A172 (cell line): ENCODE measurements at places on chromosomes 5 and 9.

GRCh38 chr5:180083529-180084060 lies 12.0 kb upstream of the RNF130 start:
- no peak for DNase-seq

DNA sequence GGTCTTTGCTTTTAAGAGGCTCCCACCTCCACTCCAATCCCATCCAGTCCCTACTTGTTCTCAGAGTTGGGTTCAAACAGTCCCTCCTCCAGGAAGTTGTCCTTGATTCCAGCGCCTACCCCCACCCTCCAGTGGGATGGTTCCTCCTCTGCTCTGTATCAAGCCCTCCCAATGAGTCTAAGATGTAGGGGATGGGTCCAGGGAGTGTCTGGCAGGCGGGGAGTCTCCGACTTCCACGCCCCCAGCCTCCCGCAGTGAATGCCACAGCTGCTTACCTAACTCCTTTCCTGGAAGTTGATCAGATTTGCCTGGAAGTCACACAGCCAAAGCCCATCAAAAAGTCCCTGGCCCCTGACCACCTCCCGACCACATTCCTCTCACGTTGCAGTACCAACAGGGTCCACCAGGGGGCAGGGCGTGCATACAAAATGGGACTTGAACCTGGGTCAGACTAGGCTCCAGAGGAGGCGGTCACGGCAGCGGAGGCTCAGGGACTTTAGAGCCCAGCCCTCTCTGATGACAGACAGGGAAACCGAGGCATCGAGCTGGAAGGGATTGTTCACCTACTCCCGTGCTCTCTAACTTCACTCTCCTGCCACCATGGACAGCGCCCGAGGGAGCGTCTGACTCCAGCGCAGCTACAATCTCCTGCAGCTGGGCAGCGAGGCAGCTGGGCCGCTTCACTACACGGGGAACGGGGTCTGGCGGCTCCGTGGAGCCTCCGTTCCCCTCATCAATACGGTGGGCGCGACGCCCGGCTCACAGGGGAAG lies 25.0 kb upstream of the TDRD7 start:
- DNase-seq = peak; percentile 45

GRCh38 chr5:120072068-120072761 lies 391.9 kb upstream of the PRR16 start:
- no peak for DNase-seq

DNA sequence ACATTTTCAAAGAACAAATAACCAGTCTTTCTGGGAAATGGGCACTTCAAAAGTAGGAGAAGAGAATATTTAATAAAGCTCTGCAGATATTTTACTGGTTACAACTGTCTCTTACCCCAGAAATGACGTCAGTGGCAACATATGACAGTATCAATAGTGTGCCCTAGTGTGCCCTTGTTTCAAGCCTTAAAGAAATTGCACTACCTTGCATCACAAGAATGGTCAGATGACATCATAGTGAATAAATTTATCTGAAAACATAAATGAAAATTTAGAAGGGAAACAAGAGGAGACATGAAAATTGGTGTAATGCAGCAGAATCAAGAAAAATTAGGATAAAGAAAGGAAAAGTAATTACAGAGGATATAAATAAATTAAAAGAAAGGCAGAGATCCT lies 176.7 kb downstream of the GNAQ start:
- no peak for DNase-seq

DNA sequence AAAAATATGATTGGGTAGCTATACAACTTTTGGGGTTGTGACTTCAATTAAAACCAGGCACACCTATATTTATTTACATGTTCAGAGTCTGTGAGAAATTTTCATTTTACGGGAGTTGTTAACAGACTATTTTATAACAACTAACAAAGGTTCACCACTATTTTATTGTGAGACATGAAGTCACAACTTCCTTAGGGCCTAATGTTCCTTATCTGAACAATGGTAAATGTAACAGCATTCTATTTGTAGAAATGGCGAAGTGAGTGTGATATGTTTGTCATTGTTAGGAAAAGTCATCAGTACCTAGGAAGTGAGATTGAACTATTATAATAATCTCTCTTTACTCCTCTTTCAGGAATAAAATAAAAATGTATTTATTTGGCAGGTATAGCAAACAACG lies 67.4 kb downstream of the CSNK1G3 start:
- DNase-seq = no peak

DNA sequence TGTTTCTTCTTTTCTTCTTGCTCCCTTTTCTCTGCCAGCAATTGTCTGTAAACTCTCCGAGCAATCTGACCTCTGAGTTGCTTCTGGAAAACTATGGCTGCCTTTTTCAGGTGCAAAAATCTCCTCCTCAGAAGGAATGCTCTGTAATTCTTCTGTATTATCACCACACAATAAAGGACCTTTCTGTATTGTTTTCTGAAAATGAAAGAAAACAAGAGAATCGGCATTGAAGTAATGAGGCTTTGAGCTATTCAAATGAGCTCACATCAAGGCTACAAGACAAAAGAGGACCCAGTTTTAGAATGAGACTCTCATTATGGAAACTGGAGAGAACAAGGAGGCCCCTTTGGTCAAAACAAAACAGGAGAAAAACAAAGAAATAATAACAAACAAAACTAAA lies 86.2 kb upstream of the RETREG1 start:
- no peak for DNase-seq

DNA sequence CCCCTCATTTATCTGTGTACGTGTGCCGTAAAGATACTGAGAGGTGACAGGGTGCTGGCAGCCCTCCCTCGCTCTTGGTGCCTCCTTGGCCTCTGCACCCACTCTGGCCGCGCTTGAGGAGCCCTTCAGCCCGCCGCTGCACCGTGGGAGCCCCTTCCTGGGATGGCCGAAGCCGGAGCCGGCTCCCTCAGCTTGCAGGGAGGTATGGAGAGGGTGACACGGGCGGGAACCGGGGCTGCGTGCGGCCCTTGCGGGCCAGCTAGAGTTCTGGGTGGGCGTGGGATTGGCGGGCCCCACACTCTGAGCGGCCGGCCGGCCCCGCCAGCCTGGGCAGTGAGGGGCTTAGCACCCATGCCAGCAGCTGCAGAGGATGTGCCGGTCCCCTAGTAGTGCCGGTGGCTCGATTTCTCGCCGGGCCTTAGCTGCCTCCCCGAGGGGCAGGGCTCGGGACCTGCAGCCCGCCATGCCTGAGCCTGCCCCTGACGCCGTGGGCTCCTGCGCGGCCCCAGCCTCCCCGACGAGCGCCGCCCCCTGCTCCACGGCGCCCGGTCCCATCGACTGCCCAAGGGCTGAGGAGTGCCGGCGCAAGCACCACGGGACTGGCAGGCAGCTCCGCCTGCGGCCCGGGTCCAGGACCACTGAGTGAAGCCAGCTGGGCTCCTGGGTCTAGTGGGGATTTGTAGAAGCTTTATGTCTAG lies 21.6 kb downstream of the NKX2-5 start:
- no peak for DNase-seq

DNA sequence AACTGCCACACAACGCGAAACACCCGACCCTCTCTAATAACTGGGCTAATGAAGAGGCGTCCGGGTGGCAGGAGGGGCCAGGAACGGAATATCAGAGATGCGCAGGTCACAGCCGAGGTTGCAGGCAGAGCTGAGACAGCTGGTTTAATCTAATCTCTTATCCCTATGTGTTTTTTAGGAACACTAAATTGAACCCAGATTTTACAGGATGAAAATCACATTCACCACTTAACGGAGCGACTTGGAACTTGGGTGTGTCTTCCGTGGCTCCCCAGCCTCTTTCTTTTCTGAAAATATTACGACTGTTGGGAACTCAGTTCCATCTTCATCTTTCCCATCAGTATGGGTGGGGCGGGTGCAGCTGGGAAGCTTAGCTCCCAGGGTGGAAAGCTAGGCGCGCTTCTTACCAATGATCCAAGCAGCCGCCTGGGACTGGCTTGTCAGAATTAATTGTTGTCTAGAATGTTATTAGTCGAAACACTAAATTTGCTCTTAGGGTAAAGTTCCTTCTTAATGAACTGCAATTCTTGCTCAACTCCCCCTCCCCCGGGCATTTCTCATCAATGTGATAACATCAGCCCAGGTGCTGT lies 92.5 kb downstream of the IRX2 start:
- no peak for DNase-seq

DNA sequence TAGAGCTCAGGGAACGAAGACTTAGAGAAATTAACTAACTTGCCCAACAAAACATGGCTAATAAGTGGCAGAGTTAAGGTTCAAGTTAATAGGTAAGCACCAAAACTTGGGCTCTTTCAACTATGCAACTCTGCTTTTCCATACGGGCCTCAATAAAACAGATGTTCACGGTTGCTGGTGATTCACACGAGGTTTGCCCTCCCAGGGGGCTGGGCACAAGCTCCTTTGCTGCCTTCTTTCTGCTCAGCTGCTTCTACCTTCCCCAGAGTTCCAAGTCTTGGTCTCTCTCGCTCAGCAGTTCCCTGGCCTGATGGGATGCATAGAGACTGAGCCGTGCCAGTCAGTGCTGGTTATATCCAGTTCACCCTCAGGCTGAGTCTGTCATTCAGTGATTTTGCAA lies 217.9 kb downstream of the SREK1 start:
- no peak for DNase-seq

DNA sequence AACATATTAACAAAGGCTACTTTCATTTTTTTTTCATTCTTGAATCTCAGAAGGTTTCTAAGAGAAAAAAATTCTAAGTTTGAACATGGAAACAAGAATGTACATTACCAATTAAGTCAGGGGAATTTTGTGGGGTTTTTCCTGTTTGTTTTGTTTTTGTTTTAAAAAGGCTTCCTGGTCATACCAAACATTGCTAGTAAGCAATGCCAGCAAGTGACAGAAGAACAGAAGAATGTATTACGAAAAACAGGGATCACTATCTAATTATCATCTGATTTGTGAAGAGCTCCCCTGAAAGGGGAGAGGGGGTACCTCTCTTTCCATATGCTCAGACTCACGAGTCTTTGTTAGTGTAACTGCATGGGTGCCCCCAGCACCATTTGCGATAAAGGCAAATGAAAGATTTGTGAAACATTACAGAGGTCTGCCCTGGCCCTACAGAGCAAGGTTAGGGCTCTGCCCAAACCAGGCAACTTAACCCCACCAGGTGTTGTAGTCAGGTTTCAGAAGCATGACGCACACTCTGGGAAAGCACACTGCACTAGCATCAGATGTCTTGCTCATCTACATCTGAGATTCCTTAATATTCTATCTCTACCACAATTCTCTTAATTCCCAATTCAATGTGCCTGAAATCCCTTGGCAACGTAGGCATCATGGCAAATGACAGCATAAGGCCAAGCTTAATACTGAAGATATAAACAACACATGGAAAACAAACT lies 268.2 kb downstream of the MLLT3 start:
- no peak for DNase-seq

DNA sequence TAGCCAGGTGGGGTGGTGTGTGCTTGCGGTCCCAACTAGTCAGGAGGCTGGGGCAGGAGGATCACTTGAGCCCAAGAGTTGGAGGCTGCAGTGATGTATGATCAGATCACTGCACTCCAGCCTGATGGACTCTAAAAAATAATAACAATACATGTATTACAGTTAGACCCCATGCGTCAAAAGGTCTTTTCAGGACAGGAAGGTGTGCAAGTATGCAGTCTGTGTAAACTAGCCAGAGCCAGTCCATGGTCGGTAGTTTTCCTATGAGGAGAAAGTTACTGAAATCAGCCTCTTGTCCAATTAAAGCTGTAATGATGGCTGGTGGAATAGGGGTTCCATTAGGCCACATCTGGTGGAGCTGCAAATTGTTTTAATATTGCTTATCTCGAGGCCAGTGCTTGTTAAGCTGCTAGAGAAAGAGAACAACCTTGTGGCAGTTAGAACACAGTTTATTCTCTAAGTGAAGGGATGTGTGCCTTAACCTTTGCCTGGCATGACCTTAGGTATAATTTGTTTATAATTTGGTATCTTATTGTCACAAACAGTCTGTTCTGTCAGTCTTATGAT lies 1.5 kb upstream of the STOM start:
- DNase-seq = no peak
